ENCODE measurements at places on chromosomes 5 and 9.

GRCh38 chr9:35000535-35001284 lies 11.2 kb downstream of the DNAJB5 start:
- DNase-seq, result no peak

DNA sequence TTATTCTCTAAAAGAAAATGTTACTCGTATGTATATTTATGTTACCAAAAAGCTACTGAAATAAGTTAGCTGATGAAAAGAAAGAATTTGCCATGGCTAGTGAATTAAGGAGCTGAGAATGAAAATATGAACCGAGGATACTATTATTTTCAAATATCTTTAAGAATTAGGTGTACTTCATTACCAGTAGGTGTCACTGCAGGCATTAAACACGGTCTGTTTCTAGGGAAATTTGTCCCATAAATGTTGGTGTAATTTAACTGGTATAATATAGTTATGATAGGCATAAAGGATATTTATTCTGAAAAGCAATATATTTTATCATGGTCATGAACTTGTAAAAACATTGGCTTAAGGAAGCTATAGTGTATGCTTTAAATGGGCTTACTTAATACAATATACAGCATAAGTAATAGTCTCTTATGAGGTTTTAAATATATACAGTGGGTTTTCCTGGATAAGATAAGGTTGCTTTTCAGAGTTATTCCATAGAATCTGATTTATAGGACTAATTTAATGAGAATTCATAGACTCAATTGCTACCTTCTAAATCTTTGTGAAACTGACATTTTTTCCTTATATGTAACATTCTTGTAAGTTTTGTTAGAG lies 72.4 kb upstream of the MPDZ start:
- DNase-seq, result peak; percentile 31

DNA sequence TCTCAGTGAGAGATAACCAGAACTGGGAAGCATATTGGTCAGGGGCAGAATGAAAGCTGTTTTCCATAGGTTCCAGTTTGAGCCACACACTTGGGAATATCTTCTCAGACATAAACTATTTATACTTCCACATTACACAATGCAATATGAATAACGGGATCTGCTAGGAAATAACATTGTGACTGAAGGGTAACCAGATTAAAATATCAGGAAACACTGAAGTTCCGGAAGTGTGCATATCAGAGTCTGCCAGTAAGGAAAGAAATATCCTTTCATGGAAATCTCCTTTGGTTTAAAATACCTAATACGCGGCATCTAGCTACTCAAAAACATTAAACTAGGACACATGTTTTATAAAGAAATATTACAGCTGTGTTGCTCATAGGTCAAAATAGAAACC lies 56.3 kb downstream of the ST8SIA4 start:
- no peak for DNase-seq

DNA sequence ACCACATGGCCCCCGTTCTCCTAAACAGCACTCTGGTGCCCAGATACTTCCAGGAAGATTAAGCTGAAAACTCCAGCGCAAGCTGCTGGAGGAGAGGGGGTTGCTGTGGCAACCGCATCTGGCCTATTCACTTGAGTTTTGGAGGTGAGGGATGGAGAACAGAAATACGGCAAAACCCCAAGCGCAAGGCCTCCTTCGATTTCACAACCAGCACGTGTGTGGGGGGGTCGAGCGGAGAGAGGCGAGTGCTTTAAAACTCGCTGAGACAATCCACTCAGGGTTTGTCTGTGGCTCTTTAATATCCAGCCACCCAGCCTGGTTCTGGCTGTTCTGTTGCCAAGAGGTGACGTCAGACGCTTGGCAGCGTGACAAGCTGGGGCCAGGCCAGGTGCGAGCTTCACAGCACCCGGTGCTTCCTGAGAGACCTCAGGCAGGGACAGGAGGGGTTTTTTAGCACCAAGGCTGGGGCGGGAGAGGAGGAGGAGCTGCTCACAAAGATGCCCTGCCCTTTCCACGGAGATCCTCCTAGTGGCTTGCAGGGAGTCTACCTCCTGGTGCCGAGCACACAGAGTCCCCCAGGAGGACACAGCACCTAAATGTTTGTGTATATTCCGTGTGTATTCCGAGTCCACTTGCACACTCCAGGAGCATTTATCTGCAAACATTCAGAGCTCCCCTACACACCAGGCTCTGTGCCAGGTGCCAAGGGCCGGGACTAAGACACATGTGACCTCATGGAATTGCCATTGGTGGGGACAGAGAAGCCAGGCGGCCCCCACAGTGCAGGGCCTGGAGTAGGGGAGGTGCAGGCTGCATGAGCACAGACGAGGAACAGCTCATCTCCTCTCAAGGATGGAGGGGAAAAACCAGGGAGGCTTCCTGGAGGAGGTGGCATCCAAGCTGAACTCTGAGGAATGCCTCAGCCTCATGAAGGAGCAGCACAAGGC lies 194.6 kb downstream of the OLFM1 start:
- DNase-seq, result no peak

DNA sequence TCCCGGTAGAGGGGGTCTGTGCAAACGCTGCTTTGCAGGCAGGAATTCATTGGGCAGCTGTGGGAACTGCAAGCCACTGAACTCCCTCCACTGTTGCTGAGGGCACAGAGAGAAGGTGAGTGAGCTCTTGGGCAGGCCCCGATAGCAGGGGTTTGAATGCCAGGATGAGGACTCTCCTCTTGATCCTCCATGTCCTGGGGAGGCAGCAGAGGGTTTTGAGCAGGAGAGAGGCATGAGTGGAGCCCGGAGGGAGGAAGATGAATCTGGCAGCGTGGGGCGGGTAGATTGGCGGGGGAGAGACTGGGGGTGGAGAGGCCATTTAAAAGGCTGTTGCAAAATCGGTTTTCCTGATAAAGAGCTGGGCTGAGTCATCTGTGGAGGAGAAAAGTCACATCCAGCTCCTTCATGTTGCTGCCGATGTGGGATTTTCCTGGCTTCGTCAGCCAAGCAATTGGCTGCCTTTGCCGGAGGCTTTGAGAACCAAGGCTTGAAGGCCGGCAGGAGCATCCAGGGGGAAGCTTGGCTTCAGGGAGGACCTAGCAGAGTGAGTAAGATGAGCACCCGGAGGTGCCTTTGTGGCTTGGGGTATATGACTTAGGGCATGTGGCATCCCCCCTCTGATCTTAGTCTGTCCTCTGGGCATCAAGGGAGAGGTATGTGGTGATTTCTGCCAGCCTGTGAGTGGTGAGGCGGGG lies at the start of gene SYNPO:
Gene SYNPO (plus strand): TSS at position 350 of the 695 bp plus-strand sequence. CDS start 7,616 bp downstream, outside the sequence.
- DNase-seq, result no peak

DNA sequence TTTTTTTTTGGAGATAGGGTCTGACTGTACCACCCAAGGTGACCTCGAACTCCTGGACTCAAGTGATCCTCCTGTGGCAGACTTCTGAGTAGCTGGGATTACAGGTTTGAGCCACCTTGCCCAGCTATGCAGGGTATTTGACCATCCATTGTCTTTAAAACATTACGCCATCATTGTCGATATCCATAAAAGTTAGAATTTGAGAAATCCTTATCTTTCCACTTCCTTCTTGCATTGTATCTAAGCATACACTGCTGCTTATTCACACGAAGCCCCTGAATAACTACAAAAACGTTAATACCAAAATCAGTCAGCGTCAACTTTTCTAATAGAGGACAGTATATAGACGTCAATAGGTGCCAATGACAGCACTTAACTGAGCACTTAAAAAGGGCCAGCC lies 5.4 kb upstream of the OTULINL start:
- no peak for DNase-seq

GRCh38 chr5:41968153-41968723 lies 43.2 kb downstream of the FBXO4 start:
- DNase-seq, result no peak

GRCh38 chr9:84856181-84856632 lies 186.7 kb downstream of the NTRK2 start:
- no peak for DNase-seq

- no peak for DNase-seq
Measured at GRCh38 chr9:123465304-123465703, 109.3 kb downstream of the CRB2 start.

- DNase-seq, result no peak
Measured at GRCh38 chr9:114141553-114142402, 13.6 kb upstream of the COL27A1 start.

GRCh38 chr9:122348288-122348777 lies 22.5 kb upstream of the PTGS1 start:
- DNase-seq, result no peak

DNA sequence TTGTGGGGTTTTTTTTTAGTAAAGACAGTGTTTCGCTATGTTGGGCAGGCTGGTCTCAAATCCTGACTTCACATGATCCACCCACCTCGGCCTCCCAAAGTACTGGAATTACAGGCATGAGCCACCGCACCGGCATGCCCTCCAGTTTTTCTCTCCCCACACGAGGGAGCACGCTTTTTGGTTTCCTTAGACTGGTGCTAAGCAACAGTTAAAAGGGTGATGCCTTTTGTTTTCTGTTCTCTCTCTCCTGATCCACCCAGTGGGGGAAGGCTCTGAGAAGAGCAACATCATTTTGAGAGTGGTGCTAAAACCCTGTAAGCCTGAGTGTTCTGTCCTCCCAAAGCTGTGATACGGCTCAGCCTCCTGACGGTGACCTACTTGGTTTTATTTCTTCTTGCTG lies 146.6 kb downstream of the MAN2A1 start:
- DNase-seq, result no peak

DNA sequence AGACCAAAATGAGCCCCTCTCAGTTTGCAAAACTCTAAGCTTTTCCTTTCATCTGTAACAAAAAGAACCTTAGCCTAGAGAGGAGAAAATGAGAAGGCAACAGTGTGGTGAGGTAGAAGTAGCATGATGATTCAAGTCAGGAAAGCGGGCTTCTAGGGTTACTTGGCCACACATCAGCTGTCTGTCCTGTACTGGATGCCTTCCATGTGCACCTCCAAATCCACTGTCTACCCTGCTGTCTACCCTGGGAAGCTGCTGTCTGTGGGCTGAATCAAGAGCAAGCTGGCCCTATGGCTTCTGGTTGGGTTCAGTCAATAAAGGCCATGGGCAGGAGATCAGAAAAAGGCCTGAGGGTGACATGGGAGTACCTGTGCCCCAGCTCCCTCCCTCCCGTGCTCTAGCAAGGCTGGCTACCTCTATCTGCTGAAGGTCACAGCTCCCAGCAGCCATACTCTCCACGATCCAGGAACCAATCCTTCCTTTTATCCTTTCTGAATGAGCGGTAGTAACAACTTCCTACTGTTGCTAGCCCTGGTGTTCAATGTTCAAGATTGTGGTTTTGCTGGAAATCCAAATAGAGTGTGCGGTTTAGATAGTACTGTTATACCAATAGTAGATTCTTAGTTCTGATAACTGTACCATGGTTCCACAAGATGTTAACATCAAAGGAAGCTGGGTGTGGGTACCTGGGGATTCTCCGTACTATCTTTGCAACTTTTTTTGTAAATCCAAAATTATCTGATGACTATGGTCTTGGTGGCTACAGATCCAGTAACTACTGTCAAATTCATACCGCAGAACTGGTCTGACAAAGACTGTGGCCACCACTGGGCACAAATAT lies 191.0 kb downstream of the ESM1 start:
- DNase-seq, result no peak

Data from right renal pelvis (tissue), 4 donors.